ENCODE measurements at places on chromosomes 11 and 22.

GRCh38 chr11:114594703-114595102 is 883 bp downstream of the NXPE4 start:
- DNase-seq = no peak

- peak; percentile 25 for DNase-seq
Measured at GRCh38 chr22:43014316-43014868, 557 bp downstream of the PACSIN2 start.

- DNase-seq = no peak
Measured at GRCh38 chr22:37218771-37219411, 6.6 kb upstream of the SSTR3 start.

DNA sequence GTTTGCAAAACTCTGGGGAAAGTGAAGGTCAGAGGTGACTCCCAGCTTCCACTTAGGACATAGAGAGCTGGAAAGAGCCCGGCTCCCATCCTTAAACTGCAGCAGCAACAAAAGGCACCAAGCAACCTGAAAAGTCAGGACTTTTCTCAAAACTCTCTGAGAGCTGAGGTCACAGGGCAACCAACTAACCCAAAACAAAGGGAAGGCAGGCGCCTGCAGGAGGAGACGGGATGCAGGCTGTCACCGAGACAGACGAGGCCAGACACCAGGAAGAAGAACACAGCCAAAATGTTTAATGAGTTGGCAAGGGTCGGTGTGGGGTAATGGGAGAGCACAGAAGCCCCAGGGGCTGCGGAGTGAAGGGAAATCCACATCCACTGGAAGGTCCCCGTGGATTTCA is 19.9 kb downstream of the ASCL2 start:
- DNase-seq = no peak

DNA sequence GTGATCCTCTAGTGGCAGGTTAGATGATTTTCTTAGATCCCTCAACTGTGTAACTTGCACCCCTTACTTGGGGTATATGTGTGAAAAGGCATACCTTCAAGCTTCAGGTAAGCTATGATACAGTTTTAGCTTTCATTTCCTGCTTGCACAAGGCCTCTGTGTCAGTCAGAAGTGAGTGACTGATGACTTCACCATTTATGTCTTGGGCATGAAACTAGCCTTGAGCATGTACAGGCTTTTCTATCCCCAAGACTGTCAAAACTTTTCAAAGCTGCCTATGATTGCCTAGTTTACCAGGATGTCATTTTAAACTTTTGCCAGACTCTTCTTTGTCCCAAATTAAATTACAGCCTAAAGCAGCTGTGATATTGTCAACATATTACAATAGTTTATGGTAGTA is 286.1 kb upstream of the CNTN5 start:
- no peak for DNase-seq

- no peak for DNase-seq
Measured at GRCh38 chr11:128901653-128902514, 10.7 kb downstream of the KCNJ5 start.

- DNase-seq = no peak
Measured at GRCh38 chr11:86558207-86558606, 114.2 kb downstream of the ME3 start.

GRCh38 chr11:108551651-108552462 is 41.7 kb downstream of the EXPH5 start:
- DNase-seq = no peak

GRCh38 chr11:76632492-76632891 is 38.1 kb downstream of the LRRC32 start:
- no peak for DNase-seq

DNA sequence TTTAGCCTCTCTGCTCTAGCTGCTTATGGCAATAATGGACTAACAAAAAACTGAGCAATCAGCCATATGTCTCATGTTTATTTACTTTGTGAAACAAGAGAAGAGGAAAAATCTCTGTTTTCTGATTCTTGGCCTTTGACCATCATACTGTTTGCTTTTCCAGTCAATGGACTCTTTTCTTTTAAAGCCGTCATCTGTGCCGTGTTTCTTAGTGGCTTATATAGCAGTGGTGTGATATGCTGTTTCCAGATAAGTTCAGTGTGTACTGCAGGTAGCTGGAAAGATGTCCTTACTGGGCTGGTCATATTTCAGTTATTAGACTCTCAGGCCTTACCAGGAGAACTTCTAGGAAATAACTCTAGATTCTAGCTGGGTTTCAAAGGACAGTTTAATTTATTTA is 33.6 kb upstream of the TECTA start:
- no peak for DNase-seq

GRCh38 chr22:47069270-47069669 is 306.8 kb downstream of the TBC1D22A start:
- no peak for DNase-seq
